ENCODE measurements at places on chromosomes 12 and 14. TPM values are rescaled to one million over a fixed set of nuclear protein-coding genes. Genes with fewer than 3 reads are reported as not detected.

TAS2R20 gene
- total RNA-seq = 0.46 TPM

WDHD1 gene
- 1.9 TPM for total RNA-seq

POMT2 gene
- 14.7 TPM for total RNA-seq

KLHL33 gene
- 0.62 TPM for total RNA-seq

NAV3 gene
- total RNA-seq = 2.6 TPM

PLBD1 gene
- total RNA-seq = 24.4 TPM

DDX24 gene
- total RNA-seq = 187 TPM

DNA sequence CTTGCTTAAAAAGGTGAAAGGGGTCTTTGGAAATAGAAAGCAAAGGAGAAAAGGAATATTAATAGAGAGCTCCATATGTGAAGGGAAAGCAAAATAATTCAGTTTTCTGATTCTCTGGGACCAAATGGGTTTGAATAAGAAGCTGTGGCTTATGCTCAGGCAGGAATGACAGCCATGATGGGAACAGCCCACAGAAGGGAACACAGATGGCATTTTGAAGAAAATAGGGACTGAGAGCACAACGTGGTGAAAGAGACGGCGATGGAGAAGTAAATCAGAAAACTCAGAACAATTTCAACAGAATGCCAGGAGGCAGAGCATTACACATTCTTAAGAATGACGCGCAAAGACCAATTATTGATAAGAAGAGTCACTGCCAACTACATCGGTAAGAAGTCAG, 102.8 kb downstream of the STXBP6 start:
- no peak for DNase-seq

- DNase-seq = no peak
Observed at GRCh38 chr12:38515912-38516311, 199.3 kb downstream of the ALG10B start.

DNA sequence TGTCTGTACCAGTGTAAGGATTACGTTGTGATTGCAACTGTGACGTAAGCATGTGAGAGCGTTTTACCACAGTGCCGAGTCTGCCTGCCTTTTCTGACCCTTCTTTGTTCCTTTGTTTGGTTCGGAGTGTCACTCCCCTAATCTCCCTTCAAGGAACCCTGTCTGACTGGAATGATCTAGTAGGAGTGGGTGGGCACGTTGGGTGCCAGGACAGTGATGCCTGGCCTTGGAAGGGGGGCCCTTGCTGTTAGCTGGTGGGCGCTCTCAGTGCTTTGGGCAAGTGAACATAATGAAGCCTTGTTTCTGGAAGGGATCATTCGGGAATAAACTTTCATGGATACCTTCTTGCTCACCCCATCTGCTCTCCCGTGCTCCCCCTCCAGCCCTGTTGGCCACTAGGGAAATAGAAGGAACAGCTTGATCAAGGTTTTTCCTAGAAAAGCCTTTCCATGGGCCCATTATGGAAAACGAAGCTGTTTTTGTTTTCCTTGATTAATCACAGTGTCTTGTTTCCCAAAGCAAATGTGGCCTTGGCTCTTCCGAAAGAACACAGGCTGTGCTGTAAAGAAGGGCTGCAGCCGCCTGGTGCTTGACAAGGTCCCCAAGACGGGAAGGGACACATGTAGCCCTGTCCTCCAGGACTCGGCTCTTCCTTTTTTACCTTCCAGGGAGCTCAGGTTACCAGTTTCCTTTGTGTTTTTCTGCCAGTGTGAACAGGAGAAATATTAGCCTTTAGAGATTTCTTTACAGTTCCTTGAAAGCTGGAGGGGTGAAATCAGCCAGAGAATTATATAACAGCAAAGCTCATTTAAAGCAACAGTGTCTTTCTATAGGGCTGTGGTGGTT, 215.5 kb downstream of the CRADD start:
- no peak for DNase-seq

DNA sequence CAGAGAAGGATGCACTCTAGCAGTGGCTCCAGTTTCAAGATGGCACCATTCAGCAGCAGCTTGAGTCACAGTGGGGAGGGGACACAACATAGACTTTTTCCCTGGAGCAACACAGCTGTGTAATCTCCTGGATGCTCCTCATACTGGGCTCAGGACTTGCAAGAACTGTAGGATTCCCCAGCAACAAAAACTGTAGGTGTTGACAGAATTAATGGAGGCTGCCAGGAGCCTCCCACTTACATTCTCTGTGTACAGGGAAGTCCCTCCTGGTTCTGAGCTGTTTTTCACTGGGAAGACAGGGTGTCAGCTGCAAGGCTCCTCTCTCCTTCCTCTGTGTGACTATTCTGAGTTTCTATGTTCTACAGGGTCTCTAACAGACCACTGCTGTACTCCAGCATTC, 217.9 kb downstream of the KIF21A start:
- DNase-seq = no peak

GRCh38 chr12:107635139-107635538, 50.5 kb upstream of the PWP1 start:
- DNase-seq = no peak

- DNase-seq = no peak
Observed at GRCh38 chr12:121297435-121297991, 1.0 kb upstream of the CAMKK2 start.

- DNase-seq = no peak
Observed at GRCh38 chr14:75162631-75163030, 13.8 kb downstream of the TMED10 start.

DNA sequence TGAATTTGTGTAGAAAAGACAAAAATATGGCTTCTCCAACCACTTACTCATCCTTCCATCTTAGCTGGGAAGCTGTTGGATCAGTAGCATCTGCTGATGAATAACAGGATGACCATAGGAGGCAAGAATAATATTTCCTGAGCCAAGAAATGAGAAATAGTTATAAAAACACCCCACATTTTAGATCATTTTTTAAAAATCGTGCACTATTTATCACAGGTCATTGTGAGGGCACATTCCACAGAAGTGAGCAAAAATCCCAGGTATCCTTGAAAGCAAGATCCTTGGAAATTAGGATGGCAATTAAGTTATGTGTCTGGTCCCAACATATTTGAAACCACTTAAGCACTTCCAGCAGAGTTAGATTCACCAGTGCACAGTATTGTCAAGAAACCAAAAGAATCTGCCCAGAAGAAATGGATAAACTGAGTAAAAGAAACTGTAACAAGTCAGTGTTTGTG, 8.4 kb downstream of the FAR2 start:
- DNase-seq = no peak

DNA sequence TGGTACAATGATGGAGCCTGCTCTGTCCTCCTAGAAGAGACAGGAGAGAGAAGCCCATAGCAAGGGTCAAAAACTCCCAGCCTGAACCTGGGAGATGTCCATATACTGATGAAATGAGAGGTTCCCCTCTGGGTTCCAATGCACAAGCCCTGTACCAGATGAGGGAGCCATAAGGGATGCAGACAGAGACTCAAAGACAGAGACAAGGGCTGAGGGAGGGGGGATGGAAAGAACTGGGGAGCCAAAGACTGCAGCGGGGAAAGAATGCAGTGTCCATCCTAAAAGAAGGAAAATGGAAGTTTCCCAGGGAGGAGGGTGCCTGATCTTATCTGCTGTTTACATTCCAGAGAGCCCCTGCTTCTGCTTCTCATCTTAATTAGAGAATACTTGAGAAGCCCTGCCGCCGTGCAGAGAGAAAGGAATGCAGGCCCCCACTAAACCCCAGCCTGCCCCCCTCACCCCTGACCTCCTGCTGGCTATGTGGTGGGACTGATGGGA, 27.7 kb downstream of the KRT18 start:
- DNase-seq = no peak

GRCh38 chr12:111398530-111398929, 7.2 kb upstream of the SH2B3 start:
- DNase-seq = no peak

DNA sequence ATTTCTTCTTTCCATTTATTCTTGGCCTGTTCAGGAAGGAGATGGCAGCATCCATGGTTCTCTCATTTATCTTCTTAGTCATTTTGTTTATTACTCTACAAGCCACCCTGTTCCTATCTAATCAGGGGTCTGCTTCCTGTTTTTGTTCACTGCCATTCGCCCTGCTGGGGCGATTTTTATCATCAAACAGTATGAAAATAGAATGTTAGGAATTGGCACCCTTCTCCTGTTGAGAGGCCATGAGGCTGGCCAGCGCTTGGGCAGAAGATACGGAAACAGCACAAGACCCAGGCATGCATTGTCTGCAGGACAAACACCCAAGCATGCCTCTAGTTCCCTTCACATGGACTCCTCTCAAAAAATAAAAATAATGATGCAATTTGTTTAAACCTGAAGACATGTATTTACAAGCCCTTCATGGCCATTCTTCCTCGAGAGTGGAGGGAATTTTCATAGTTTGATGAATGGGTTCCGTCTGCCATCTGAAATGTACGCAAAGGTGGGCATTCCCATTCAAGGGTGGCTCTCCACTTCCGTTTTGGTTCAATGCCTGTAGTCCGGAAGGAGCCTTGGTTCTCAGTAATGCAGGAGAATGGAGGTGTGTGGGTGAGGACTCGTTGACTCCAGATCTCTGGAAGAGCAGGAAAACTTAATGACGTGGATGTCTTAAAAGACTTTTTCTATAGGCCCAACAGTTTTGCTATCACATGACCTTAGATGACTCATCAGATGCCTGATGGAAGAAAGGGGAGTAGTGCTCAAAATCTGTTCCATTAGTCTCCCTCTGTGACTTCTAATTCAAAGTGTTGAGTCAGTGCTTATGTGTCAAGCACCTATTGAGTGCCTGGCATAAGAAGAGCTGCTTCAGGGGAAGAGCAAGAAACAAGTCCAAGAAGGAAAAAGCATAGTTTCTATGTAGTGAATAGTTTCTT, 252.4 kb upstream of the TBX3 start:
- no peak for DNase-seq

GRCh38 chr12:76698316-76698715, 65.6 kb upstream of the ZDHHC17 start:
- DNase-seq = no peak

DNA sequence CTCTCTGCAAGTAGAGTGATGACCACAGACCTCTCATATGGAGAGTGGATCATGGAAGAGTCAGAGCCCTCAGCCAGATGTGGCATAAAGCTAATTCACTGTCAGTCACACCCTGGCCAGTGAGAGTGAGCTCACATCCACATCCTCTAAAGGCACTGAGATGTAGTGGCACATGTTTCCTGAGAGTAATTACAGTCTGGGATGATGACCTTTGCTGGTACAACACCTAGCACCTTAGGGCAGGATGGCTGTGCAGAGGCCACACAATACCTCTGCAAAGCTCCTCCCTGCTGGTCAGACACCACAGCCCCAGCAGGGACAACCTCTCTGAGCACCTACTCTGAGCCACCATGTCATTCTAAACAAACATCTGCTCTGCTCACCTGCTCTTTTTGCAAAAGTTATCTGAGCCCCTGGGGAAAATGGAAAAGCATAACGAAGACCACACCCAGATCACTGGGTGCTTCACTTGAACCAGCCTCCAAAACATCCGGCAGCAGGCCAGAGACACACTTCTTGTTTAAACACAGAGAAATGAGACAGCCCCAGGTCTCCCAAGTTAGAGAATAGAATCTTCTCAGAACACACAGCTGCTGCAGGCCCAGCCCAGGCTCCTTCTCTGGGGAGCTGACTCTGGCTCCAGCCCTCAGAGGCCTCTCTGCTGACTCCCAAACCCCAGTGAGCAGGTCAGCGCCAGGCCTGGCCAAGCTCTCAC, 30.3 kb downstream of the PITPNM2 start:
- DNase-seq = no peak

- DNase-seq = no peak
Observed at GRCh38 chr12:22733756-22734155, 108.8 kb downstream of the ETNK1 start.

DNA sequence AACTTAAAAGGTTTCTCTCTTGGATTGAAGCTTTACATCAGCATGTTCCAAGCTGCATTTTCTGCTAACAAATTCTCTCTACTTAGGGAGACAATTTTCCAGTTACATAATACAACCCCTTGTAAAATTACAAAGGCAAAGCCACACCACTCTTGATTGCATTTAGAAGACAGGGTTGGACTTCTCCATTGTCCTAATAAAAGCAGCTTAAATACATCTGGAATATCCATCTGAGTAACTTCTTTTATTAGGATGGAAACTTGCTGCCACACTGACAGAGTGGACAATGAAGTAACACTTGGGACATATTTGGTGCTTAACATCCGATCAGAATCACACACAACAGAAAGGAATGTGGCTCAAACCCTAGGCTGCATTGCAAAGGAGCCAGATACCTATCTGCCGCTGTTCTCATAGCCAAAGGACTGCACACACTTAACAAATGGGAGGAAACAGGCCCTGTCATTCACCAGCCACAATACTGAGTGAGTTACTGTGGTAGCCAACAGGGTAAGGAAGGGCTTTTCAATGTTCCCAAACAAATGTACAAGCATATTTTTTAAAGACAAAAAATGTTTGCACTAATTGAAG, 157.2 kb downstream of the PAX9 start:
- no peak for DNase-seq

All from Right ventricle myocardium inferior (tissue), 1 donor.